NCI-H524 treated with DMSO at 0.1 percent for 48 hours (cell line): ENCODE measurements at places on chromosomes 4 and X.

- no peak for DNase-seq
Observed at GRCh38 chr4:7759216-7759615, 180.4 kb downstream of the AFAP1 start.

- DNase-seq: no peak
Observed at GRCh38 chrX:54530357-54530900, 410 bp downstream of the GNL3L start.

GRCh38 chr4:87317527-87317926 lies 5.2 kb downstream of the HSD17B13 start:
- no peak for DNase-seq

- no peak for DNase-seq
Observed at GRCh38 chrX:100609591-100609990, 24.9 kb downstream of the TNMD start.

DNA sequence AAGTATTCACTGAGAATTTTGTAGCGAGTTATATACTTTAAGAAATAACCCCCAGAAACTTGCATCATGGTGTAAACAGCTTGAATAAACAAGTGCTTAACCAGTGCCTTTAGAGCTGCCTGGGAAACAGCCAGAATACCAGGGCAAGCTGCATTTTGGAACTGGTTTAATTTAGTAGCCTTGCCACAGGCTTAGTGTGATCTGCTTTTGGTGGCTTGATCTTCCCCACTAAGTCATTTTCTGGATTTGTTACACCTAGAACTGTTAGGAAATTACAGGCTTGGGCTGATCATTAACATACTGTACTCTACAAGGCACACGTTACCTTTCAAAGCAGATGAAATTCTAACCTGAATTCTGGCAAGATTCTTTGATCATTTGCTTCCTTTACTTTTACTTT lies 35.4 kb downstream of the NPNT start:
- no peak for DNase-seq

DNA sequence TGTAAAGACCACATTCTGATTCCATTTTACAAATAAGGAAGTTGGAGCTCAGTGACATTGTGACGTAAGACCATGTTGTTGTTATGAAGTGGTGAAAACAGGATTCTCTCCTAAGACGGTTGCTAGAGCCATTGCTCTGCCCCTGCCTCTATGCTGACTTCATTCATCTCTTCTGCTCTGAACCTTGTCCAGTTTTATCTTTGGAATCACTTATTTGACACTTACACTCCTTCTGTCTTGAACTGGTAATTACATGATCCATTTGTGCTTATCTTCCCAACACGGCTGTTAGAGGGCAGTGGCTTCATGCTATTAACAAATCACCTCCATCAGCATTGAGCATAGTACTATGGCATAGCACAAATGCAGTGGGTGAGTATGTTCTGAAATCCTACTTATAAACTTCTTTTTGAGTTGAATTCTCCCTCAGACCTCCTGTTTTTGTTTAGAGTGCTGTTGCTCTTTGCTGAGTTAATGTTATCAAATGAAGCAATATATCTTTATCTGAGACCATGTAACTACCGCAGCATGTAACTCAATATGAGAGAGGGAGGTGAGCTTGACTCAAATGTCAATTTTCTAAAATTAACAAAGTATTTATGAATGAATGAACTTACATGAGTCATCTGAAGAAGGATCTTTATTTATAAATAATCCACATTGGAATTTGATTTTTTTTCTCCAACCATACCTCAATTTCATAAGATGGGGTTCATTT lies 177.8 kb downstream of the RASL11B start:
- DNase-seq: no peak

DNA sequence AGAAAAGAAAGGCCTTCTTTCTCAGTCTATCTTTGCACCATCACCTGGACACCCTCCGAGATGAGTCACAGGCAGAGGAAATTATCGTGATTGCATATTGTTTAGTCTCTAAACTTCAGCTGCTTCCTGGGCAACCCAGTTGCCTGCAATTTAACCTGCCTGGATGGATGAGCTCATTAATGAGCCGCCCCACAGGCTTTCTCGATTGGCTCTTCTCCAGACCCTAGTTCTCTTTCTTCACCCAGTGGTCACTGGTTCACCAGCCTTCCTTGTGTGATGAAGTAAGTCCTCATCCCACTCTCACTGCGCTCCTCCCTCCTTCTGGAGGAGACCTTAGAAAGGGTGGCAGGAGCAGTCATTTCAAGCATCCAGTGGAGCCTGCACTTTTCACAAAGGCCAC lies 94.4 kb downstream of the SOWAHB start:
- no peak for DNase-seq

- peak; percentile 90 for DNase-seq
Observed at GRCh38 chr4:81722290-81722851, 250.7 kb upstream of the RASGEF1B start.

- no peak for DNase-seq
Observed at GRCh38 chrX:48789366-48790220, 3.2 kb downstream of the GATA1 start.

GRCh38 chr4:82715731-82716617 lies 82.6 kb downstream of the SCD5 start:
- DNase-seq: no peak

DNA sequence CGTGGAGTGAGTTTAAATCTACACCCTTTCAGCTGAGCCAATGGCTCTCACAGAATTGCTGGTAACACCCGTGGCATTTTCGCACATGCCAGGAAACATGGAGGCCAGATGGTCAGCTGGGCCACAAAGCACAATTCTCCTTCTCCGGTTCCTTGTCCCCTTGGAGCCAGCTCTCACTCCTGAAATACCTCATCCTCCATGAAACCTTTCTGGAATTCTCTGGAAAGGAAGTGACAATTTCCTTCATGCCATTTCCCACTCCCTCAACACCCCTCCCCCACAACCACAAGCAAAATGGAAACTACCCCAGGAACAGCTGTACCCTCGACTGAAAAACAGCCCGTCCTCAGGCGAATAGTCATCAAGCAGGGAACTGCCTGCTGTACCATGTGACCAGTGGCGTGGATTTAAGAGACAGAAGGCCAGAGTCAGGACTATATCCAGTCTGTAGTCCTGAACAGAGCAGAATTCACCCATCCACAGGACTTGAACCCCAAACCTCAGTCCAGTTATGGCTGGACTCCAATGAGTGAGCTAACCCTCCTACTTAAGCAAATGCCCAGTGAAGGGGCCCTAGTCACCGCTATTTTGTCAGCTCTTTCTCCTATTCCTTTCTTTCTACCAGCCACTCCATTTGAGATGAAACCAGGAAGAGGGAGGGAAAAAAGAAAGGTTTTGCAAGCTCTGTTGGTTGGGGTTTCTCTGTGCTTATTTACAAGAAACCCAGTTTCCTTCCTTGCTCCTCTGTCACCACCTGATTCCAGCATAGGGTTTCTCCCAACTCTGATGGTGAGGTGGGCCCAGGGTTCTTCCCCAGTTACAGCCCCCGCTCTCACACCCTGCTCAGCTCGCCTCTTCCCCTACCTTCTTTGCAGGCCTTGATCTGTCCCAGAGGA lies 24.5 kb downstream of the ELF4 start:
- DNase-seq: no peak

- no peak for DNase-seq
Observed at GRCh38 chr4:48028696-48029095, 12.1 kb downstream of the NIPAL1 start.

DNA sequence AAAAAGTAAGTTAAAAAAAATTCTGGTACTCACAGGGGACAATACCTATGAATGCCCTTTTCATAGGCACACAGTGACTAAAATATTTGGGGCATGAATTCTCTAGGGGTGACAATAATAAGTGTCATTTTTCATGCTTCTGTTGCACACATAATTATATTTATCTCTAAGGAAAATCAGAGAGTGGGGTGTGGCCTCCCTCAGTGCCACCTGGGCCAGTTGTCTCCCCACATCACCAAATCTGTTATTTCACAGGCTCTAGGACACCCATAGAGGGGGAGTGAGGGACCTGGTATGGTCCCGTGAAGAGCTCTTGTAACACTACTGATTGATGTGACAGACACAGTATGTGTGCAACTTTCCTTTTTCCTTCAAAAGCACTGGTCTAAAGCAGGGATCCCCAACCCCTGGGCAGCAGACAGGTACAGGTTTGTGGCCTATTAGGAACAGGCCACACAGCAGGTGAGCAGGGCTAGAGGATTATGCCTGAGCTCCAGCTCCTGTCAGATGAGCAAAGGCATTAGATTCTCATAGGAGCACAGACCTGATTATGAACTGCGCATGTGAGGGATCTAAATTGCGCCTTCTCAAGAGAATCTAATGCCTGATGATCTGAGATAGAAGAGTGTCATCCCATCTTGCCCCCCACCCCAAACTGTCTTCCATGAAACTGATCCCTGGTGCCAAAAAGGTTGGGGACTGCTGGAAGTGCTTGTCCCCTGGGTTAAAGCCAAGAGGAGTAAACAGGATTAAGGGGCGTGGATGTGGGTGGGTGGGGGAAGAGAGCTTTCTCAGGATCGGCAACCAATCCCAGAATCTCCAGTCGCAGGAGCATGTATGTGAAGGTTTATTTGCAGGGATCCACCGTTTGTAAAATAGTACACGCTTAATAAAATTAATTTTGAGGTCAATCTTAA lies 856 bp downstream of the SLC9B1 start:
- DNase-seq: no peak

DNA sequence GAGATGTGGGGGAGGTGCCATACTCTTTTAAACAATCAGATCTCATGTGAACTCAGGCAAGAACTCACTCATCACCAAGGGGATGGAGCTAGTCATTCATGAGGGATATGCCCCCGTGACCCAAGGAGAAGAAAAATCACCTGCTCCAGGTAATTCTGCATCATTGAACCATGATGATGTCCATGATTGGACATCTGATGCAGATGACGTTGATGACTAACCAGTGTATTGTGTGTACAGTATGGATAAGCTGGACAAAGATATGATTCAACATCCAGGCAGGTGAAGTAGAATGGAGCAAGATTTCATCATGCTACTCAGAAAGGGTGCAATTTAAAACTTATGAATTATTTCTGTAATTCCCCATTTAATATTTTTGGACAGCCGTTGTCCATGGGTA lies 286.4 kb upstream of the SMIM31 start:
- DNase-seq: no peak

- DNase-seq: no peak
Observed at GRCh38 chr4:149344436-149344835, 471.2 kb downstream of the IQCM start.

- no peak for DNase-seq
Observed at GRCh38 chr4:143402776-143403552, 66.3 kb downstream of the GAB1 start.

GRCh38 chr4:171031338-171031737 lies 781.9 kb upstream of the GALNTL6 start:
- DNase-seq: no peak

DNA sequence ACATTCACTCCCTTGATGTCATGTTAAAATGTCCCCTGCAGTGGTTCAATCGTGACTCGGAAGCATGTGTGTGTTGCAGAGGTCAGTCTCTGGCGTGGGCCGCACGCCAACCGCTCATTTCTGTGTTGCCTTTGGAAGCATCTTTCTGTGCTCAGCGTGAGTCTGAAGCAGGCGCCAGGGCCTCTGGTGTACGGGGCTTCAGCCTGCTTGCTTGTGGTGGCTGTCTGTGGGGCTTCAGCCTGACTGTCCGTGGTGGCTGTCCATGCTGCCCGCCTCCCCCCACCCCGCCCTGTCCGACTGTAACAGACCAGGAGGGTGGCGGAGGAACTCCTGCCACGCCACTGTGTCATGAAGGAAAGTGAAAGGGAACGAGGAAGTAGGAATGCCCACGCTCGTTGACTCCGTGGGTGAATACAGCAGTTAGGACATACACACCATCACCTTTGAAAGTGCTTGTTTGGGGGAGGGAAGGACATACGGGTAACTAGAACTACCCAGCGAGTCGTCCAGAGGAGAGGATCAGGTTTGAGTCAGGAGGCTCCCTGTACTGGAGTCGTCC lies 14.7 kb upstream of the CLCN4 start:
- no peak for DNase-seq

- no peak for DNase-seq
Observed at GRCh38 chr4:7060346-7061150, 7.3 kb downstream of the GRPEL1 start.
